Naive B cell (primary cell): ENCODE measurements at places on chromosomes 3 and 15. TPM values are rescaled to one million over a fixed set of nuclear protein-coding genes. Genes with fewer than 3 reads are reported as not detected.

Gene DAZL
- 2.0 TPM for polyA plus RNA-seq

Gene CHAC1
- not detected for polyA plus RNA-seq

GRCh38 chr15:34179234-34179633, 30.7 kb downstream of the KATNBL1 start:
- DNase-seq: no peak
- H3K36me3 ChIP-seq: peaks cover 4% of the 10 kb centered on the region
- H3K4me3 ChIP-seq: no peak overlapping the region
- peak overlapping the region; percentile 68 for H3K27ac ChIP-seq
- no peaks in the 10 kb centered on the region for H3K27me3 ChIP-seq
- H3K4me1 ChIP-seq: peaks cover 20% of the 10 kb centered on the region

DNA sequence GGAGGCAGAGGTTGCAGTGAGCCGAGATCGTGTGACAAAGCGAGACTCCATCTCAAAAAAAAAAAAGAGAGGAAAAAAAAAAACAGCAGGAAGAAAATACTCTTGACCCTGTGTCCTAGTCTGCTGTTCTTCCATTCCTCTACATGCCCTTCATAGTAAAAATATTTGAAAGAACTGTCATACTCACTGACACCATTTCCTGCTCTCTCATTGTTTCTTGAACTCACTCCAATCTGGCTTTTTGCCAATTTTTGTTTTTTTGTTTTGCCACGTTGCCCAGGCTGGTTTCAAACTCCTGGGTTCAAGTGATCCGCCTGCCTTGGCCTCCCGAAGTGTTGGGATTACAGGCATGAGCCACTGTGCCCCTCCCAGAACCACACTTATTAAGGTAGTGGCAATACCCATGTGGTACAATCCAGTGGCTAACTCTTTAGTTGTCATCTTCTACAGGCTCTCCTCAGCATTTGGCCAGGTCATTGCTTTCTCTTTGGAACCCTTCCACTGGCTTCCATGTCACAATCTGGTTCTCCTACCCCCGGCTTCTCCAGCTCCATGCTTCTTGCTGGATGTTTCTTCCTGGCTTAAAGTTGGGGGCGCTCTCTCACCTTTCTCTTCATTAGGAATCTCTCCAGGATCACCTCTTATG, 238.2 kb upstream of the C2CD4B start:
- H3K27me3 ChIP-seq: peaks cover 18% of the 10 kb centered on the region
- DNase-seq: no peak
- no peaks in the 10 kb centered on the region for H3K4me1 ChIP-seq

GRCh38 chr3:103794656-103795055, 1359.8 kb downstream of the ZPLD1 start:
- H3K27me3 ChIP-seq: no peaks in the 10 kb centered on the region
- H3K4me3 ChIP-seq: no peak overlapping the region
- no peaks in the 10 kb centered on the region for H3K4me1 ChIP-seq
- H3K27ac ChIP-seq: no peak overlapping the region
- H3K36me3 ChIP-seq: no peaks in the 10 kb centered on the region
- DNase-seq: no peak

- no peak overlapping the region for H3K27ac ChIP-seq
- DNase-seq: no peak
- no peak overlapping the region for H3K4me3 ChIP-seq
- peaks cover 4% of the 10 kb centered on the region for H3K4me1 ChIP-seq
Observed at GRCh38 chr3:43153216-43154083, 47.6 kb upstream of the POMGNT2 start.

GRCh38 chr15:31260646-31261265, 65.9 kb upstream of the KLF13 start:
- H3K4me1 ChIP-seq: peaks cover 76% of the 10 kb centered on the region
- no peaks in the 10 kb centered on the region for H3K36me3 ChIP-seq
- no peak overlapping the region for H3K27ac ChIP-seq
- no peak overlapping the region for H3K4me3 ChIP-seq
